ENCODE measurements at places on chromosomes 1 and 21.

DNA sequence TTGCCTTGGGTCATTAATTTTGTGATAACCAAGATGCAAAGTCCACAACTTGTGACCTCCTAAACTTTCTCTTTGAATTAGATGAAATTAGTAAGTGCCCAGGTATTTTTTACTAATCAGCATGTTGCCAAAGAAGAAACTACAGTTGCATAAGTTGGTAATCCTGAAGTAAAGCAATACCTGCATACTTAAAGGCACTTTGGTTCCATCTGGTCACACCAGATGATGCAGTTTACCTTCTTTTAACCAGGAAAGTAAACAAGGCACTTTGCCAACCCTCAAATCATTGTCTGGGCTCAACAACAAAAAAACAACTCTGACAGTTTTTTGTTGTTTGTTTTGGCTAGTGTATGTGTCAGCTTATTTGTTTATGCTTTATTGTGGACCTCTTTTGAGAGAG lies 55.5 kb upstream of the DYNLT5 start:
- DNase-seq, result no peak

GRCh38 chr21:35216996-35217395 lies 167.9 kb upstream of the RUNX1 start:
- no peak for DNase-seq

GRCh38 chr1:60245324-60245723 lies 171.8 kb upstream of the C1orf87 start:
- DNase-seq, result no peak

DNA sequence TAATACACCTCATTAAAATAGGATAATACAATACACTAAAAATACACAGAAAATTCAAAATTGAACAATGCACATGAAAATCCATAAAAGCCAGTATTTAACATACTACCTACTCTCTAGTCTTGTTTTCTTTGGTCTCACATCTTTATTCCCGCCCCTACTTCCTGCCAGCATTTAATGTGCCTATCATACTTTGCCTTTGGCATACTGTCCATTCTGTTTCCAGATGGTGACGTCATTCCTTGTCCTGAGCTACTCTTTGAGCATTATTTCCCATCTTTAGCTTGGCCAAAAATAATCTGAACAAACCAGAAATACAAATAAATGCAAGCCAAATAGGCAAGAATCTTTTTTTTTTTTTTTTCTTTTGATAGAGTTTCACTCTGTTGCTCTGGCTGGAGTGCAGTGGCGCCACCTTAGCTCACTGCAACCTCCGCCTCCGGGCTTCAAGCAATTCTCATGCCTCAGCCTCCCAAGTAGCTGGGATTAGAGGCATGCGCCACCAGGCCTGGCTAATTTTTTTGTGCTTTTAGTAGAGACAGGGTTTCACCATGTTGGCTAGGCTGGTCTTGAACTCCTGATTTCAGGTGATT lies 4.4 kb downstream of the HFM1 start:
- DNase-seq, result no peak

DNA sequence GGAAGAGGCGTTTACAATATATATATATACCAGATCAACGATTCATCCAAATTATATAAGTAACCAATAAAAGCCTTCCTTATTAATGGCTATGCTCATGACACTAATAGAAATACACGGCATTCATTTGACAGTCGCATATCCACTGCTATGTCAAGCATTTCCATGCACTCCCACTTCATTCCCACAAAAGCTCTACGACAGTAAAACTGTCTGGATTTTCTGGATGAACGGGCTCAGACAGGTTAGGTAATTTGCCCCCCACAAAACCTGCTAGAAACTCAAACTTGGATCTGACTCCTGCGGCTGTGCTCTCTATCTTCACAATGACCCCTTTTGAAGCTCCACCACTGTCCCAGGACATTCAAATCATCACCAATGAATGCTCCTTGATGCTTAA lies 11.4 kb downstream of the DNAJC11 start:
- DNase-seq, result no peak

- DNase-seq, result no peak
Observed at GRCh38 chr1:214505134-214505533, 46.3 kb downstream of the PTPN14 start.

DNA sequence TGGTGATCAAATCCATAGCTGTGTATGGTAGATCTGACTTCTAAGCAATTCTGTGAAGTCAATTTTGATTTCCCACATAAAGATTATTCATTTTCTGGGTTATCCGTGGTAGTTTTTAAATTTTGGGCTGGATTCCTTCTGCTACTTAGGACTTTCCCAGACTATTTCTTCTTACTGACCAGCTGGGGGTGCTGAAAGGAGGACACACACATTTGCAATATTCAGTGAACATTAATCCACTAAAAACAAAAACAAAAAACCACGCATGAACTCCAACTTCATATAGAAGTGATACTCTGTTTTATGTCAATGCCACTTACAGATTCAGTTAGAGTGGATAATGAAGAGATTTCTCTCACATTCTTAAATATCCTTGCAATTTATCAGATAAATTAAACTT lies 105.4 kb downstream of the KCTD3 start:
- DNase-seq, result no peak

- no peak for DNase-seq
Observed at GRCh38 chr1:26112407-26112775, 767 bp downstream of the PDIK1L start.

DNA sequence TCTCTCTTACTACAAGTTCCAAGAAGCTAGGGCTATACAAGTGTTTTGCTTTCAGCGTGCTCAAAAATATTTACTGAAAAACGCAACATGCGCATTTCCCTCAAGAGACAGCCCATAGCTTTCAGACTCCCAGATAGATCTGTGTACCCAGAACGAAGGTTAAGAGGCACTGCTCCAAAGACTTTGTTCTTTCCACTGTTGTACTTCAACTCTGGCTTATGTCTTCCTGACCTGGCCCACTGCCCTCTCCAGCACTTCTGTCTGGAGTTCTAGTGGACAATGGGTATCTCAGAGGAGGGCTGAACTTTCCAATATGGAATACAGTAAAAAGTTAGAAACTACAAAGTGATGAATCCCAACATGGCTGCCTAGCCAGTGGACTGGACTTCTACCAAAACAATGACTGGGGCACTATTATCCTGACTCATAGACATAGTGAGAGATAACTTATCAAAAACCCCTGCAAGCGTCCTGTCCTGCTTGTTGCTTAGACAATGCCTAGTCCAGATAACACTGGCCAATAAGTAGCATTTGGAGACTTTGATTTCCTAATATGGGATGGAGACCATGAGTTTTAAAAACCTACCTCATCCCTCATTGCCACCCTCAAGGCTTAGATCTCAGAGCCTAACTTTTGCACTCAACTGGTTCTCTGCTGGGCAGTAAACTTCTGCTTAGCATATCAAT lies 8.8 kb upstream of the ADAR start:
- no peak for DNase-seq

- DNase-seq, result peak; percentile 12
Observed at GRCh38 chr1:241639623-241640148, 483 bp downstream of the CHML start.

DNA sequence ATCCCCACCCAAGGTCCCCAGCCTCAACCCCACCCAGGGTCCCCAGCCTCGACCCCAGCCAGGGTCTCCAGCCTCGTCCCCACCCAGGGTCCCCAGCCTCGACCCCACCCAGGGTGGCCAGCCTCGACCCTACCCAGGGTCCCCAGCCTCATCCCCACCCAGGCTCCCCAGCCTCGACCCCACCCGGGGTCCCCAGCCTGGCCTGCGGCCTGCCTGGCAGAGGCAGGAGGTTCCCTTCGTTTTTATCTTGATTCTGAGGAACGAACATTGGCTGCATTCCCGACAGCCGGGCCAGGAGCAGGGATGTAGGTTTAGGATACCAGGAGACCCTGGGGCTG lies 3.4 kb upstream of the PDE9A start:
- no peak for DNase-seq

GRCh38 chr1:184162281-184162680 lies 110.8 kb downstream of the TSEN15 start:
- no peak for DNase-seq

DNA sequence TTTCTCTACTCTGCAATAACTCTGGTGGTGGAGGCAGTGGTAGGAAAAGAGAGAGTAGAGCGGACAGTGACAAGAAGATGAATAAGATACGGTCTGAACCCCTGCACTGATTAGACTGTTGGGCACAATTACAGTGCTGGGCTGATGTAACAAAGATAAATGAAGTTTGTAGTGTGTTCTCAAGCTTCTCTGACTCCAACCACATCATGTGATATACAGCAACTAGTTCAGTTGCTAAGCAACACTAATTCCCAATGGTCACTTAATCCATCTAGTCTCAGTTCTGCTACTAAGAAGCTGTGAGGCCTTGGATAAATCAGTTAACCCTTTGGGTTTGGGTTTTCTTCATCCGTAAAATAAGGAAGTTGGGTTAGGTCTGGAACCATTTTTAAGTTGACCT lies 17.3 kb downstream of the DDR2 start:
- DNase-seq, result no peak

GRCh38 chr1:3971981-3972380 lies 71.9 kb upstream of the C1orf174 start:
- no peak for DNase-seq

- DNase-seq, result no peak
Observed at GRCh38 chr1:28358716-28359115, 10.8 kb upstream of the PHACTR4 start.

DNA sequence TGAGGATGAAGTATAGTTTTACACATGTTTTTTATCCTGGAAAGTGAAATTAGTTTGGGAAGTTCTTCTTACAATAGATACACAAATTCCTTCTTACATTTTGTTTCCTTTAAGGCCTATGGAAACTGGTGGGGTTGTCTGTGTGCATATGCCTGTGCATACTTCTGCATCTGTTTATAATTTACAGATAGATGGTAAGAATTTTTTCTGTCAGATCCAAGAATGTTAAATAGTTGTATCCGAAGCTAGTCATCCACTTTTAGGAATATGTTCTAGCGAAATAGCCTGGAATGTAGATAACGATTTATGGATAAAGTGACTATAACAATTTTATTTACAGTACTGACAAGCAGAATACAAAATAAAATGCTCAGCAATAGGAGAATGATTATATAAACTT lies 194.1 kb downstream of the ROR1 start:
- no peak for DNase-seq

DNA sequence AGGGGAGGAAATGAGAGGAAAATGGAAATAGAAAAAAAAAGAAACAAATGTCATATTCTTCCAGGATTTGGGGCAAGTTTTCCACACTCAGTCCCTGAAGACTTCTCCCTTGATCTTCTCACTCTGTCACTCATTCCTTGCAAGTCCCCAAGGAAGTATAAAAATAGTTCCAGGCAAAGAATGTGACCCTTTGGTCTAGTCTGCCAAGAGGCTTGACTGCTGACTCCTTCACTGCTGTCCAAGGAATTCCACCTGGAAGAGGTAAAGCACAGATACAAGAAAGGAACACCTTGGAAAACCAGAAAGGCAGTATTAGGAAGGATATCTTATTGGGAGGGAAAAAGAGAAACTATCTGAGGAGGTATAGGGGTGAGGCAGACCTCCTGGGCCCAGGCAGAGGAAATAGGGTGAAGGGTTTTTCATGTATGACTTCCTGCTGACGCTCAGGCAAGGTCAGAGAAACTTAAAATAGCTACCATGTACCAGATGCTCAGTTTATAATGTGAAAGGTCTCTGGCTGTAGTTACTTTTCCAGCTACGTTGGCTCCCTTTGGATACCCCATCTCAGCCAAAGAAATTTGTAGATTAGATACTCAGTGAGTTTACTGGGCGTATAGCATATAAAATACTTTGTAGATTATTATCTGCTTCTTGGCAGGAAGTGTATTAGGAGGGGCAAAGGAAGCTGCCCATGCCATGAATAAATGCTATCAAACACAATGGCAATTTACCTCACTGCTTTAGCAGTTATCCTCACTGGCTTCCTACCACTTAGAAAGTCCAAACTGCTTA lies 2.0 kb upstream of the GJA5 start:
- no peak for DNase-seq

DNA sequence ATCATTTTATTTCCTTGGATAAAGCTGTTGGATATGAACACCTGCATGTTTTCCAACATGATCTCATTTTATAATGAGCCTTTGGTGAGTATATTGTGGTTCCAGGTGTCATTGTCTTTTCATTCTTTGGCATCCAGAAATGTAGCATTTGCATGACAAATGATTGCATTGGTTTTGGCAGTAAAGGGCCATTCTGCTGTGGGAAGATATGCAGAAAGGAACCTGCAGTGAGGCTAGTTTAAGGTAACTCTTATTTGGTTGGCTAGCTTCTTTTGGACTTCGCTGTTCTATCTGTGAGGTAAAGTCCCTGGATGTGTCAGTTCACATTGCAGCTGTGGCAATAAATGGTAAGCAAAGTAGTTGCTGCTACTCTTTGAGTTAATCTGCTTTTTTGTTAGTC lies 343.0 kb downstream of the AMY1C start:
- DNase-seq, result no peak

GRCh38 chr1:94805912-94806311 lies 14.2 kb upstream of the SLC44A3 start:
- no peak for DNase-seq

- no peak for DNase-seq
Observed at GRCh38 chr1:47617381-47618221, 179.8 kb downstream of the FOXD2 start.

DNA sequence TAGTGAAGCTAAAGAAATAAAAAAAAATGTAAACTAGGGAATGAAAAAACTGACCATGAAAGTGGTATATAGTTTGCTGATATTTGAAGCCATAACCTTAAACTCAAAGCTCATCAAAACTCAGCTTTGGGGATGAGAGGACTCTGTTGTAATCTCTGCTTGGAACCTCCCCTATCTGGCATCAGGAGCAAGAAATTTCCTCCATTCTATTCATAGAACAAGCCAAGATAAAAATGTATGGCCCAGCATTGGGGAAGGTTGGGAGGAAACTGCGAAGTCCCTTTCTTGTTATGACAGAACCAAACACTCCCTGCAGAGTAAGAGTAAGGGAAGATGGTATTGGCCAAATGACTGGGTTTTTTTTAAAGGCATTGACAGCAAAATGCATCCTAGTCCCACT lies 35.6 kb downstream of the MCOLN2 start:
- no peak for DNase-seq

- DNase-seq, result no peak
Observed at GRCh38 chr1:207619871-207620542, 24.9 kb upstream of the CR1L start.

- DNase-seq, result no peak
Observed at GRCh38 chr1:84117868-84118267, 26.2 kb upstream of the PRKACB start.

DNA sequence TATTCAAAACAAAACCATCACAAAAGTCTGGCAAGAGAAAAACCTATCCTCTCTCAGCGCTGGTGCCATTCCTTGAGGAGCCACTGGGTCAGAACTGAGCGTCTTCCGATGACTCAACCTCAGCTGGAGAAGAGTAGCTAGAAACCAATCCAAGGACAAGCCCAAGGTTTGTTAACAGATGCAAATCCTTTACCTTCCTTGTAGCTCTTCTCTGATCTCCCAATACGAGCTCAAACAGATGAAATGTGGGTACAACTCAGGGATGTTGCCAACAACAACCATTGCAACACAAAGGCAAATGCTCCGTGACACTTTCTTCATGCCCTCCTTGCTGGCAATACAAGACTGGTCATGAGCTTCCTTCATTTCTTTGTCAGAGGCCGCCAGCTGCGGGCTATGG lies 337.1 kb downstream of the SIPA1L2 start:
- DNase-seq, result no peak

Data from stimulated activated CD8-positive, alpha-beta memory T cell treated with anti-CD3 and anti-CD28 coated beads, Interleukin-12 subunit alpha, Interleukin-12 subunit beta, amount 100 ng/mL, for 4 hours (primary cell).